ENCODE measurements at places on chromosomes 1 and 21.
A peak's percentile ranks its signal among the peaks of the same experiment; 100 is the strongest.

GRCh38 chr21:43921571-43921978, 56.6 kb downstream of the AGPAT3 start:
- DNase-seq = peak; percentile 43

GRCh38 chr1:24898152-24898908, 31.7 kb downstream of the RUNX3 start:
- DNase-seq = peak; percentile 72

GRCh38 chr1:151282883-151283725, 1.0 kb downstream of the ZNF687 start:
- DNase-seq = peak; percentile 37

- DNase-seq = no peak
Observed at GRCh38 chr1:71785000-71785399, 497.3 kb downstream of the NEGR1 start.

- DNase-seq = no peak
Observed at GRCh38 chr1:168230709-168231108, 4.9 kb downstream of the SFT2D2 start.

- no peak for DNase-seq
Observed at GRCh38 chr1:93770640-93771039, 89.0 kb upstream of the BCAR3 start.

DNA sequence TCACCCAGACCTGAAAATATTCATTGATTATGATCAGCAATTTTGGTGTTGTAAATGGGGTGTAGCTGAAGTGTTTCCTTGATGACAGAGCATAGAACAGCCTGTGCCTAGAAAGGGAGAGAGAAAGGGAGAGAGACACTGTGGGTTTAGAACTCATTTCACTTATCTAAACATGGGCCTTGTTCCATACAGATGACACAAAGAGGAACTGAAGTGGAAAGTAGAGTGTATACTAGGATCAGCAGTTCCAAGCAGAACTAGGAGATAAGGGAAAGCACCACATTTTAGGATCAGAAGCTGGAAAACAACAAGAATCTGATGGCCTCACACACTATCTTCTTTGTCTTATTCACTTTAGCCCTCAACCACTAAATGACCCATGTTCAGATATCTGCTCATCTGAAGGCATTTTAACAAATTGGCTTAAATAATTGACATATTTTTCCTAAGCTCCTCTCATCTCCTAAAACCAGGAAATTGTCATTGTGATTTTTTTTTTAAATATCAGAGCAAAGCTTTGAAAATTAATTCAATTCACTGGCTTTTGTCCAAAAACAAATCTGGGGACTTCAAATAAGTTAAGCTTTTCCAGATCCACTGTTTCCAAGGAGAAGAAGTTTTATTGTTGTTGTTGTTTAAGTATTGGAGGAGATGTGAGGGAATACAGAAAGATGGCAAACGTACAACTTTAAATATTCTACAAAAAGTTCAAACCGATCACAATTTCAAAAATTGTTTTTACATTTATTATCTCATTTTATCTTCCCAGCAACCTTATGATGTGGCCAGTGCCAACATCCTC, 103.8 kb downstream of the LYPLAL1 start:
- no peak for DNase-seq

DNA sequence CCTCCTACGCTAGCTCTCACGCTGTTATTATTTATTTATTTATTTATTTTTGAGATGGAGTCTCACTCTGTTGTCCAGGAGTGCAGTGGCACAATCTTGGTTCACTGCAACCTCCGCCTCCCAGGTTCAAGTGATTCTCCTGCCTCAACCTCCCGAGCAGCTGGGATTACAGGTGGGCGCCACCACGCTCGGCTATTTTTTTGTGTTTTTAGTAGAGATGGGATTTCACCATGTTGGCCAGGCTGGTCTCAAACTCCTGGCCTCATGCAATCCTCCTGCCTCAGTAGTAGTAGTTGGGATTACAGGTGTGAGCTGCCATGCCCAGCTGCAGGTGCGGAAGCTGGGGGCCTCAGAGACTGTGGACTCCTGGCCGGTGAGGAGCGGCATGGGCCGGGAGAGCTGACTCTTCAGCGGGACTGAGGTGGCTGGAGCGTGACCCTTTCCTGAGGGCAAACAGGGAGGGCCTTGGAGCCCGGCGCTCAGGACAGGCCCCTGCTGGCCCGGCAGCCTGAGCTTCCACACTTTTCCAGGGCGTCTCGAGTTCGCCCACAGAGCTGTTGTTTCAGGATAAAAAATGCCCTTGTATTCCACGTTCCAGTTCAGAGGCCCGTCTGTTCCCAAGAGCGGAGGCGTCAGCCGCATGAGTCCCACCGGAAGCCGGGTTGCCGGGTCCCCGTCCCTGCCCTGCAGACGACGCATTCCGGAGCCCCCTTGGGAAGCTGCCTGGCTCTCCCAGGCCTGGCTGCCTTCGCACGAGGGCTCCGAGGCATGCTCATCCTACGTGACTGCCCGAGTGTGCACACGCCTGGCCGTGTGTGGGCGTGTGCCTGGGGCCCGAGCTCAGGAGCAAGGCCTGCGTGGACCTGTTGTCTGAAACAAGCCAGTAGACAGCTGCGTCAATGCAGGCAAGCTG, 126.2 kb downstream of the SIK1 start:
- DNase-seq = no peak

- DNase-seq = no peak
Observed at GRCh38 chr1:14567903-14568302, 30.6 kb upstream of the KAZN start.

DNA sequence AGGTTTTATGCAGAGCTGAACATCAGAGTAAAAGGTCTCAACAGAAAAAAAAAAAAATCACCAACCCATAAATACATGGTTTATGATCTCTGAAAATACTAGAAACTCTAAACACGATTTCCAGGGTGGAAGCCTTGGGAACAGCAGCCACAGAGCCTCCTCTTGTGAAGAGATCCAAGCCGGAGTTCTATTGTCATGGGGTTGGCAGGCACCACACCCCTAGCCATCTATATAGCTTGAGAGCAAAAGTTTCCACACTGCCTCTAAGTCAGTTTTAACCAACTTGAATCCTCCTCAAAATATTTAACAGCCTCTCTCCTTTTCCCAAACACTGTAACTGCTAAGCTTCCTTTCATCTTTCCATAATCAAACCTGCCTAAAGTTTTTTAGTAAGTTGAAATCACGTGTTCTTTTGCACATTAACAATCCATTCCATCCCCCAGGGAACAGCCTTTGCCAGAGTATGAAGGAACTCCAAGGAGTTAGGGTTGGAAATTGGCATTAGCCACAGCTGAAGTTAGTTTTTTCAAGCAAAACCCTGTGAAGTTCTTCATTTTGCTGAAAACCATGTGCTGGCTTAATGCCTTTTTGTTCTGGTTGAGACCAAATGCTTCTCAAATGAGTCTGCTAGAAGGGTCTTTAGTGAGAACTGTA, 13.8 kb upstream of the SEC16B start:
- no peak for DNase-seq

DNA sequence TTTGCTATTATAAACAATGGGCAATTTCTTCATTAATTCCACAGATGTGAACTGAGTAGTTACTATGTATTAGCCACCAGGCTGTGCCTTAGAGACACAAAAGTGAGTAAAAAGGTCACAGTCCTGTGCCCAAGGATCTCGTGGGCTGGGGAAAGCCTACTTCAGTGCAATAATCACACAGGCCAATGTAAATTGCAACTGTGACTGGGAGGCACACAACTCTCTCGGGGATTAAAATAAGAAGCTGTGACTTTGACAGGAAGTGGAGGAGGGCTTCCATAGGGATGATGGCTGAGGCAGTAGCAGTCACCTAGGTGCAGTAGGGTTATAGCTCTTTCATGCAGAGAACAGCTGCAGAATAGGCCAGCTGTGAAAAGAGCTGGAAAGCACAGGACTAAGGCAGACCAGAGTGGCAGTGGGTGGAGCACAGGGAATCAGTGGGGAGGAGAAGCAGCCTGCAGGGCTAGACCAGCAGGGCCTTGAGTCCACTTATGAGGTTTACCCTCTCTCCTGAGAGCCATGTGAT, 121.9 kb downstream of the MAB21L3 start:
- no peak for DNase-seq

DNA sequence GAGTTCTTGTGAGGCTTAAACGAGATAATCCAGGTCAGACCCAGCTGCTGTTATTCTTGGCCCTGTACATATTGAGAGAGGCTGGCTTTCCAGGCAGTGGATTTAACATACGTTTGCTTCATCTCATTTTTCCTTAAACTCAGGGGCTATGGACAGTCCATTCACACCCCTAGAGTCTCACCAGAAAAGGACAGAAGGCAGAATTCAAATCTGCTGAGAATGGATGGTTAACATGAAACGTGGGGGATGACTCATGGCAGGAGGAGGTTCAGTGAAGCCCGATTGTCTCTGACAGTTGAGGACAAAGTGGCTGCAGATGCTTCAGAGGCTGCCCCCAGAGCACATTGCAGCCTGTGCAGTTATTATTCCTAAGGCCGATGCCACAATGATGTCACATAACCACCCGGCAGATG, 39.5 kb downstream of the TGFB2 start:
- no peak for DNase-seq

DNA sequence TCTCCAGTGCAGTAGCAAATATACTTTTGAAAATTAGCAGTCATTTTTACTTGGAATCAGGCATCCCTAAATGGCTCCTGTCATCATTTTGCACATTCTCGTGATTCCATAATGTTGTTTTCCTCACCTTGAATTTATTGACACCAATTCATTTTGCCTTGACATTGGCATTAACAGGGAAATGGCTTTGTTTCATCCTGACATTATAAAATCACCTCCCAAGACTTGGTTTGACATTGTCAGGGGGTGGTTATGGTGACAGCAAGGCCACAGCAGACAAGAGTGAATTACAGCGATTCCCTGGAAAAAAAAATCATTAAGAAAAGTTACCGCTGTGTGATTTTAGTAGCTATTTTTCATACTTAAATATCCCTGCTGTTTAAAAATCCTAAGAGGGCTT, 327.0 kb downstream of the NTNG1 start:
- no peak for DNase-seq

- DNase-seq = no peak
Observed at GRCh38 chr1:53129891-53130597, 12.4 kb downstream of the SLC1A7 start.

DNA sequence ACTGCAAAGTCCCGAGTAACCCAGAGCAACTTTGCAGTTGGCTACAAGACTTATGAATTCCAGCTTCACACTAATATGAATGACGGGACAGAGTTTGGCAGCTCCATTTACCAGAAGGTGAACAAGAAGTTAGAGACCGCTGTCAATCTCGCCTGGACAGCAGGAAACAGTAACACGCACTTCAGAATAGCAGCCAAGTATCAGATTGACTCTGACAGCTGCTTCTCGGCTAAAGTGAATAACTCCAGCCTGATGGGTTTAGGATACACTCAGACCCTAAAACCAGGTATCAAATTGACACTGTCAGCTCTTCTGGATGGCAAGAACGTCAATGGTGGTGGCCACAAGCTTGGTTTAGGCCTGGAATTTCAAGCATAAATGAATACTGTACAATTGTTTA, 66.8 kb downstream of the ACBD6 start:
- no peak for DNase-seq

DNA sequence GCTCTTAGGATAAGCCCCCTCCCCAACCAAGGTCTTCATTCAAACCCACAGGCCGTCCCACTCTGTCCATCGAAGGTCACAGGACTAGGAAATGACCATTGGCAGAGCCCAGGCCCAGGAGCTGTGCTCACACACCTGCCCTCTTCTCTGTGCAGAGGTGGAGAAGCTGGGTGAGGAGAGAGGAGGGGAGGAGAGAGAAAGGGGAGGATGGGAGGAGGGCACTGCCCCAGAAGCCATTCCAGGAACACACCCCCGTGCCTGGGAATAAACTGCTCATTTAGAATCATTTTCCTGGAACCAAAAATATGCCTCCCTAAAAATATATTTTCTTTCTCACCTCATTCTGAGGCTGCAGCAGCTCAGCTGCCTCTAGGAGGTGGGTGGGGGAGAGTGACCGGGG, 6.4 kb upstream of the SDC3 start:
- no peak for DNase-seq

- DNase-seq = no peak
Observed at GRCh38 chr1:161986328-161986727, 37.3 kb downstream of the OLFML2B start.

- DNase-seq = no peak
Observed at GRCh38 chr21:42627527-42628289, 25.7 kb upstream of the PDE9A start.

- DNase-seq = no peak
Observed at GRCh38 chr1:56094168-56094567, 485.2 kb downstream of the PLPP3 start.

DNA sequence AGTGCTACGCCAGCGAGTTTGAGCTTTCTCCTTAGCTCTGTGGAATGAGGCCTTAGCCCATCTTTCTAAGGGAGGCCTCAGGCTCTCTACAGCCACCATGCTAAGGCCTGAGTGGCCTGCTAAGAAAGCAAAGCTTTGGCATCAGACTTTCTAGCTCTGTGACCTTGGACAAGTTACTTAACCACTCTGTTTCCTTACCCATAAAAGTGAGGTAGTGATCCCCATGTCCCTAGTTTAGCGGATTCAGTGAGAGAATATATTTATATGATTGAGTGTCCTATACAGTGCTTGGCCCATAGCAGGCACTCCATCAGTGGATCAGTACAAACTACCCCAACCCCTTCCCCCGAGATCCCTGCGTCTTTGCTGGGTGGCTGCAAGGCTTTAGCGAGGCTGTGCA, 4.0 kb downstream of the POGK start:
- no peak for DNase-seq

DNA sequence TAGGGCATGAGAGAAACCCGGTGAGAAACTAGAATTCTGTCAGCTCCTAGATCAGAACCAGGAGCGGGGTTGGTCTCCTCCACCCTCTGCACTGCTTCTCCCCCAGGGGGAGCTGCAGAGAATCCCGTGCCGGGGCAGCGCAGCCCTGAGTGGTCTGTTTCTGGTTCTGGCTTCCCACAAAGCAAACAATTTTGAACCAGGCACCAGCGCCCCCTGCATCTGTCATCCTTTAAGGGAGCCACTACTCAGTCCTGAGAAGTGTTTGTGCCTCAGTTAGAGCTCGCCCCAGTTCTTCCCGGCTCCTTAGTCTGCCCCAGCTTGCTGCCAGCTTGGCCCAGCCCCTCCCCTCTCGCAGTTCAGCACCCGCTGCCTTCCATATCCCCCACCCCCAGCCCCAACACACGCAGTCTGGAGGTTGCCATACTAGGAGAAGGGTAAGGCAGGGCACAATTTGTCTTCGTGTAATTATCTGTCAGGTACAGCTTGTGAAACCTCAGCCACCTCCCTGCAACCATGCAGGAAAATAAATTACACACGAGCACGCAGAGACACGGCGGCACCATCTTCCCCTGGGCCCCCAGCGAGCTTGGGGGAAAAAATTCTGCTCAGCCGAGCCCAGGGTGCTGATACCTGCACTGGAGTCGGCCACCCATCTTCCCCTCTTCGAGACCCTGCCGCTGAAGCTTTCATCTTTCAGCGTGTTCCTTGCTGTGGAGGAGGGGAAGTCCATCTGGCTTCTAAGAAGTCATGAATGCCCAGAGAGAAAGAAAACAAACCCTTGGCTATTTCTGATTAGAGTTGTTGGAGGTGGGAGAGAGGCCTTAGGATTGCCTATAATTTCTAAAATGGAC, 62.6 kb upstream of the CD1D start:
- DNase-seq = peak; percentile 57
